ENCODE measurements at places on chromosomes 7 and 10.

DNA sequence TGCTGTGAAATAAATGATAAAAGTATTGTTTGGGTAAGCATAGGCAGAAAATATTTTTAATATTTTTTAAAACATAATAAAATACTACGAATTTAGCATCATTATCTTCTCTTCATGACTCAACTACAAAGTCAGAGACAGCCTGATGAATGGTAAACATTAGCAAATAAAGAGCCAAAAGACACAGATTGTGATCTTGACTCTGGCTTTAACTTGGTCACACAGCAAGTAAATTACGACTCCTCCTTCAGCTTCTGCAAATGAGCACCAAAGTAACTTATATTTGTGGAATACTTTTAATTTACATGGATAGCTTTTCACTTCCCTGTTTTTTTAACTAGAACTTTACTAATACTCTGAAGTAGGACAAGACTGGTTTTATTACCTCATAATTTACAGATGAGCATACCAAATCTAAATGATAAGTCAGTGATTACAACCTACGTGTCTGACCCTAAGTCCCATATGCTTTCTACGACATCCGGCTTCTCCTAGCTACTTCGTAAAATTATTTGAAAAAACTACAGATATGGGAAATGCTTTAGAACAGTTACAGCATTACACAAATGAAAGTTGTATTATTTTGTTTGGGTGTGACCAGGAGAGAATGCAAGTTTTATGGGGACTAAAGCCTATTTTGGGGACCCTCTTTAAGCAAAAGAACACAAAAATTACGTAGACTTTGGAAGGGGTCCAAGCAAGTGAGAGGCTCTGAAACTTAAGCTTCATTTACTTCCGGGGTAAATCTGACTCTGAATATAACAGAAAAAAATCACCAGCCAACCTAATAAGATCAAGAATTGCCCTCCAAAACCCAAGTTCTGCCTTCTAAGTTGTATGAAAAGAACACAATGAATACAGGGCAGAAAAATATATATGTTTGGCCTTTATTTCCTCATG, 133.8 kb downstream of the CPEB3 start:
- no peak for DNase-seq

GRCh38 chr7:116616555-116617059, 55.4 kb upstream of the MET start:
- no peak for DNase-seq

DNA sequence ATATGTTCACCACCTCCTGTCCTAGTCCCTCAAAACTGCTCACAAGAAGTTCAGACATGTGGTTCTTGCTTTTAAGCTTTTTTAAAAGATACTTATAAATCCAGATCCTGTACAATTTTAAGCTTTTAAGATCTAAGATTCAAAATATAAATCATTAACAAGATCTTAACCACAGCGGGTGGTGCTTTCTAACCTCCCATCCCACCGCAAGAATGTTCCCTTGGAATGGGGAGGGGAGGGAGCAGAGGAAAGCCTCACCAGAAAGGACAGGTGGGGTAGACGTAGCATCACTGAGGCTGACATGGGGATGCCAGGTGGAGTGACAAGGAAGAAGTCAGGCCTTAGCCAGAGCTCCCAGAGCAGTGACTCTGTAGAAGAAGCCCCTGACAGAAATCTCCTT, 133.5 kb downstream of the C1GALT1 start:
- no peak for DNase-seq

DNA sequence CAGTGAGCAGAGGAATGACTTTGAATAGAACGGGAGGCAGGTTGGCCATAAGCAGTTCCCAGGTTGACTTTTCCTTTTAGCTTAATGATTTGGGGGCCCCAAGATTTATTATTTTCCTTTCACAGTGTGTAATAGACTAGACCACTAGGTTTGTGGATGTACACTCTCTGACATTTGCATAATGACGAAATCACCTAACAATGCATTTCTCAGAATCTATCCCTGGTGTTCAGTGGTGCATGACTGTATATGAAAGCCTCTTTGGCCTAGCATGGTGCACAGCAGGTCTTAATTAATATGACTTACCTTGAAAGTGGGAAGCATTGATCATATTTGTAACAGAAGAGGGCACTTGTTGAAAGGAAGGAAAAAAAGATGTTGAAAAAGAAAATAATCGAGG, 761.9 kb downstream of the TYW1 start:
- DNase-seq, result no peak

DNA sequence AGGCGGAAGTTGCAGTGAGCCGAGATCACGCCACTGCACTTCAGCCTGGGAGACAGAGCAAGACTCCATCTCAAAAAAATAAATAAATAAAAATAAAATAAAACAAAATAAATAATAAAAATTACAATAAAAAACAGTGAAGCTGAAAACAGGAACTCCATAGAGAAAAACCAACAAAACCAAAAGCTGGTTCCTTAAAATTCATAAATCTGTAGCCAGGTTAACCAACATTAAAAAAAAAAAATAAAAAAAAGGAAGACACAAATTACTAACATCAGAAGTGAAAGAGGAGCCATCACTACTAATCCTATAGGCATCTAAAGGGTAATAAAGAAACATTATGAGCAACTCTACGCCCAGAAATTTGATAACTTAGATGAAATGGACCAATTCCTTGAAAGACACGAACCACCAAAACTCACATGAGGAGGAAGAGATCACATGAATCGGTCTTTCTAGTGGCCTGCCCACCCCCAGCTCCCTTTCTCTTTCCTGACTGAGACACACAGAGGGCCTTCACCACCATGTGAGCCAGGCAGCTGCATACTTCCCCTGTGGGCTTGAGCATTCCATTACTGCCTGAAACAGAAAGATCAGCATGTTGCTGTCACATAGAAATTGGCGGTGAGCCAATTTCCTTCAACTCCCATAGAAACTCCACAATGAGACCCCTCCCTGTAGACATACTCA, 208.7 kb downstream of the MAD1L1 start:
- DNase-seq, result no peak

- DNase-seq, result no peak
Observed at GRCh38 chr7:150860978-150861295, 8.6 kb downstream of the AOC1 start.

- no peak for DNase-seq
Observed at GRCh38 chr10:123156078-123156477, 1.9 kb downstream of the BUB3 start.

DNA sequence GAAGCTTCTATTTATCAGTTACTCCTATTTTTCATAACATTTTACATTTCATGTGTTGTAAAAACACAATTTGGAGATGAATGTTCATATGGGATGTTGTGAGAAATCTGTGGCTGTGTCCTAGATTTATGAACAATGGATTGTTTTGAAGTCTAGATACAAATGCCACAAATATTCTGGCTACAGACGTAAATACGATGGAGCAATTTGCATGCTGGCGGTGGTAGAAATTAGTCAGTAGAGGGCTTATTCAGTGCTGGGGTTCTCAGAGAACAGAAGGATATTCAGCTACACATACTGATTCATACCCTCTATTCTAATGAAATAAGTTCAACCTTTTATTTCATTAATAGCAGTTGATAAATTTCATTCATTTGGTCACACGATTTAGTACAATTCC, 48.8 kb downstream of the PLPP4 start:
- no peak for DNase-seq

DNA sequence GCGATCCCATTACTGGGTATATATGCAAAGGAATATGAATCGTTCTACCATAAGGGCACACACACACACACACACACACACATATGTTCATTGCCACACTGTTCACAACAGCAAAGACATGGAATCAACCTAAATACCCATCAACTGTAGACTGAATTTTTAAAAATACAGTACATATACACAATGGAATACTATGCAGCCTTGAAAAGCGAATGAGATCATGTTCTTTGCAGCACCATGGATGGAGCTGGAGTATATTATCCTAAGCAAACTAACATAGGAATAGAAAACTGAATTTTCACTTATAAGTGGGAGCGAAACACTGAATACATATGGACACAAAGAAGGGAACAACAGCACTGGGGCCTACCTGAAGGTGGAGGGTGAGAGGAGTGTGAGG, 72.5 kb downstream of the MARCHF5 start:
- DNase-seq, result no peak

GRCh38 chr7:44152971-44153947, 12.1 kb upstream of the MYL7 start:
- DNase-seq, result no peak

- no peak for DNase-seq
Observed at GRCh38 chr7:81427461-81427860, 342.4 kb downstream of the HGF start.

All from HuH-7.5 (cell line).